Stimulated activated CD8-positive, alpha-beta memory T cell treated with anti-CD3 and anti-CD28 coated beads, Interleukin-12 subunit alpha, Interleukin-12 subunit beta, amount 100 ng/mL, for 1 hour (primary cell): ENCODE measurements at places on chromosomes 7 and 10.

- DNase-seq: no peak
Measured at GRCh38 chr10:5575482-5576153, 50.9 kb downstream of the CALML3 start.

DNA sequence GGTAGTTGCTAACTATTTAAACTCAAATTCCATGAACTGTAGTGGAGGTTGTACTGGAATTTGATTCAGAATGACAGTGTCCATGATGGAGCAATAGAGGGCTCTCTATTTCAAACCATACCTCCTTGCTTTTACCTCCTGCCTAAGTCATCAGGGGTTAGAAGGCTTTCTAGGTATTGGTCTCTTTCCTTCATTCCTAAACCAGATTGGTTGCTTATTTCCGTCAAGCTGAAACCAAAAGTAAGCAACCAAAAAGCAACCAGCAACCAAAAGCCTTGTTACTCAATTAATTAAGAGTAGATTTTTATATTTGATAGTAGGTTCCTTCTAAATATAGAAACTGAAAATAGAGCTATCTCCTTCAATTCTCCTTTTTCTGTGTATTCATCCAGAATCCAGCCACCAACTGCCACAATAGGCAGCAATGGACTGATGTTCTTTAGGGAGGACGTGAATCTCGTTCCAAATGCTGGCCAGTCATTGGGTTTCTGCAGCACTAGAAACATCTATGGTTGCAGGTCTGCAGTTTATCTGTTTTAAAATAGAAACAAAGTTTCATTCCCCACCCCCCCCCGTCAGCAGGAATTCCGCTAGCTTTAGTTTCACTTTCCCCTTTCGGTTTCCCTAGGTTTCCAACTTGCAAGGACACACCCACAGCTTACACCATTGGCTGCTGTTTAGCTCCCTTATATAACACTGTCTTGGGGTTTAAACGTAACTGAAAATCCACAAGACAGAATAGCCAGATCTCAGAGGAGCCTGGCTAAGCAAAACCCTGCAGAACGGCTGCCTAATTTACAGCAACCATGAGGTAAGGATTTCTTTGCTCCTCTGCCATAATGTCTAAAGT, at the start of gene IFIT1:
Gene IFIT1, plus strand, starts transcription at position 717 of the 850 bp plus-strand sequence. Its CDS starts 90 bp downstream, at position 807.
- peak; percentile 25 for DNase-seq

DNA sequence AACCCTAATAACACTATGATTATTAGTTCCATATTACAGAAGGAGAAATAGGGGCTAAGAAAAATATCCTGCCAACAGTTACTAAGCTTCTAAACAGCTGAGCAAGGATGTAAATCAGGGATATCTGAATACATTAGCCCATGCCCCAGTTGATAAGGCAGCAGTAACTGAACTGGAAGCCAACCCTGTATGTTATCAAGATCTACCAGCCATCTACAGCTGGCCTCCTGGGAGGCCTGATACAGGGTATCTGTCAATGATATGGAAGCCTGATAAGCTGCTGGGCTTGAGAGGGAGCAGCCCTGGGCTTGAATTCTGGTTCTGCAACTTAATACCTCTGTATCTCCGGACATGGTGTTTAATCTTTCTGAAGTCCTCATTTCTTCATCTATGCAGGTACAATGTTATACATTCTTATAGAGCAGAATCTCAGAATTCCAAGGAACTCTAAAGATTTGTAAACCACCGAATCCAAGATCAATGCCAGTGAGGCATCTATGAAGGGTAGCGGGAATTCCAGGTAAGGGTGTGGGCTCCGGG, 37.9 kb upstream of the AFAP1L2 start:
- DNase-seq: no peak

DNA sequence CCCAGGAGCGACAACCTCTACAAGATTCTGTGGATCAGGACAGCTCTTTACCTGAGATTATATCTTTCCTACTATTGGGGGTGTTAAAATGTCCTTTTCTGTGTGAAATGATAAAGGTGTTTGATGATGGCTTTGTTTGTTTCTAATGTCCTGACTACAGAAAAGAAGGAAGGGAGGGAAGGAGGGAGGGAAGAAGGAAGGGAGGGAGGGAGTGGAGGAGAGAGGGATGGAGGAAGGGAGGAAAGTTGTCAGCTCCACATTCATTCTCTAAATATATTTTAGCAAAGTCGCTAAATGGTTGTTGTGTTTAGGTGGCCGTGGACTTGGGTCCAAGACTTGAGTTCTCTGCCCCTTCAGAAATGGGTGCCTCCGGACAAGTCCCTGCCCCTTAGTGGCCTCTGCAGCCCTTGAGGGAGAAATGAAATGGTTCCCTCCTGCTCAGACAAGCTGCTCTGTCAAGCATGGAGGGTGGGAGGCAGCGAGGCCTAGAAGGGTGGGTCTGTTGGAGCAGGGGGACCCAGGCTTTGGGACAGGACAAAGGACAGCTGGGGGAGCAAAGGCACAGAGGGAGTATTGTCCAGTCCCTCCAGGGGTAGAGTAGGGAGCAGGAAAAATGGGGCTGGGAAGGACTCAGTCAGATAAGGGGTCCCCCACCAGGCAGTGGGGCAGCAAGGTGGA, 4.4 kb downstream of the RGS10 start:
- DNase-seq: no peak

DNA sequence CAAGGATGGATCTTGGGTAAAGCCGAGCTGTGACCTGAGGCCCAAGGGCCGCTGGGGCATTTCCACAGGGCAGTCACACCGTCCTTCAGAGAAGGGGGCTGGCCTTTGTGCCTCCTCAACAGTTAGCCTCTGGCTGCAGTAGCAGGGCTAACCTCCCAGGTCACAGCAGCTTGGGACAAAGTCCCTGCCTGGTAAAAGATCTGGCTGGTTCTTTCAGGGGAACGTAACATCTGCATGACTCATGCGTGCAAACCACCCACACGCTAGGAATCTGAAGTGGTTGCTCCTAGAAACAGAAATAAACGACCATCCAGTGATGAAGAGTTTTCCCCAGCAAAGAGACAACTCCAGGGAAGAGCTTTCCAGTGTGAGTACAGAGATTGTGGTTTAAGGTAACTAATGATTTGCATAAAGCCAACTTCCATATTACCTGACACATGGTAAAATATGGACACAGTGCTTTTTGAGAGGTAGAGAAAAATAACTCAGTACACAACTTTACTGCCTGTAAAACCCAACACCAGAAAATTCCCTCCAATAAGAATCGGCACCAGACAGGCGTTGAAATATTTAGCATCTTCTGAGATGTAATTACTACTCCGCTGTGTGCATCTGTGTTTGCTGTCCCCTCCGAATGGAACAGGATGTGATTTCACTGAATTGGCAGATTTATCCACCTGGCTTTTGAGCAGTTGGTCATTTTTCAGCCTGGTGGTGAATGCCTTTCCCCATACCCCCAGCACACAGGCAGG, 84.9 kb upstream of the ADRB1 start:
- no peak for DNase-seq

DNA sequence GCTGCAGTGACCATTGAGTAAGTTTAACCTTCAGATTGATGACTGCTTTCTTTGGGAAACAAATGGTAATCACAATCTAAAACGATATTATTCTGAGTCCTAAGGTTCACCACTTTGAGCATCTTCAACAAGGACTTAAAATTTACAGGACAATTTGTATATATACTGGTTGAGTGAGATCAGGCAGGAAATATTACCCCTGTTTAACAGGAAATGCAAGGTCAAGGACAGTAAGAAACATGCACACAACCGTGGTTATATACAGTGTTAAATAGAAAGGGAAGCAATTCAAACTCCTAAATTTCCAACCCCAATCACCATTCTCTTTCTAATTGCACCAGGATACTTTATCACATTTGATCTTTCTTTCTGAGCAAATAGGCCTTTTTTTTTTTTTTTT, 96.1 kb downstream of the ZNF277 start:
- DNase-seq: no peak
